ENCODE measurements at places on chromosomes 2 and 18.

DNA sequence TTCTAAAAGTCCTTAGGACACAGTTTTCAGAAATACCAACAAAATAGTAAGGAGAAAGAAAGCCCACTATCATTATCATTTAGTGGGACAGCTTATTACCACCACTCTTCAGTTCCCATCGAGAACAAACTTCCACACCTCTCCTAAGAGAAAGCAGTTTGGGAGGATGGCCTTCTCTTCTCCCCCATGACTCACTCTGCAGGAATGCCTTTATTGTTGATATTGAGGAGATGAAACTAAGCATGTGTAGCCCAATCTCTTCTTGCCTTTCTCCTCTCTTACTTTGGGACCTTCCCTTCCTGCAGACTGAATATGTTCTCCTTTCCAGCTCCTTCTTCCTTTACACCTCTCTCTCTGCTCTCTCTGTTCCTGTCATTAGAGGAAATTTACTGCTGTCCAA is 30.0 kb upstream of the ERMN start:
- no peak for DNase-seq

- DNase-seq, result no peak
Measured at GRCh38 chr2:203155406-203155805, 83.4 kb upstream of the CYP20A1 start.

- no peak for DNase-seq
Measured at GRCh38 chr18:34820360-34821065, 110.4 kb downstream of the DTNA start.

DNA sequence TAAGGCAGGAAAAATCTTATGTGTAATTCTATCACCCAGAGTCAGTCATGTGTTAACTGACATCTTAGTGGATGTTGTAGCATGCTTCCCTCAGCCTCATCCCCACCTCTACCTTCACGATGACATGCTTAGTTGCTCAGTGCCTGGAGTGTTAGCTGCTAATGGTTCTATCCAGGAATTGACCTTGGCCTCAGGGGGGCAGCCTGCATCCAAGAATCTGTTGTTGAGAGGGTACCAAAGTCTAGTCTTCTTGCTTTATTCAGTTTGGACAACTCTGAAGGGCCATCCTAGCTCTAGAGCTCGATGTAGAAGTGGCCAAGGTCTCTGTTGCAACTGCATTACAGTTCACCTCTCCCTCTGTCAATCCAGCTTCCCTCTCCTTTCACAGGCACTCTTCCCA is 61.2 kb downstream of the ACYP2 start:
- DNase-seq, result peak; percentile 72

GRCh38 chr2:11869391-11869991 is 123.1 kb downstream of the LPIN1 start:
- no peak for DNase-seq

DNA sequence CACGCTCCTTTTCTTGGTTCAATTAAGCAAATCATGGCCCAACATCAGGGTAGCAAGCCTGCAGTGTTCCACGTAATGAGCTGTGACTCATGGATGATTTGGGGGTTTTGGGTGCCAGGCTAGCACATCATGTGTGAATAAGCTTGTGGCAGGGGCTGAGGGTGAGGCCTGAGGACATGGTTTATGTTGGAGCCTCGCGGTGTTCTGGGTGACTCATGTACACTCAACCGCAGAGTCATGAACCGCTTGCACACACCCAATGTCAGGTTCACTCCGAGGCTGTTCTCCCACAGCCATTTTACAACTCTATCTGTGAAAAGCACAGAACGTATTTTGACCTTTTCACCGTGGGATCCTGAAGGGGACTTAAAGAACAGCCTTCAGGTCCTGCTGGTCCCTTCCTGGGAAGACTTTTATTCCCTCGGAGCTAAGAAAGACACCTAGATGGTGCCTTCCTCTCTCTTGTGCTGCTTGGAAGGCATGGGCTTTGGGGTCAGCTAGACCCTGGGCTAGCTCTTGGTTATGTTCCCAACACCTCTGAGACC is 139.9 kb upstream of the ZEB2 start:
- no peak for DNase-seq

GRCh38 chr2:48695991-48696390 is 59.5 kb downstream of the LHCGR start:
- DNase-seq, result no peak

DNA sequence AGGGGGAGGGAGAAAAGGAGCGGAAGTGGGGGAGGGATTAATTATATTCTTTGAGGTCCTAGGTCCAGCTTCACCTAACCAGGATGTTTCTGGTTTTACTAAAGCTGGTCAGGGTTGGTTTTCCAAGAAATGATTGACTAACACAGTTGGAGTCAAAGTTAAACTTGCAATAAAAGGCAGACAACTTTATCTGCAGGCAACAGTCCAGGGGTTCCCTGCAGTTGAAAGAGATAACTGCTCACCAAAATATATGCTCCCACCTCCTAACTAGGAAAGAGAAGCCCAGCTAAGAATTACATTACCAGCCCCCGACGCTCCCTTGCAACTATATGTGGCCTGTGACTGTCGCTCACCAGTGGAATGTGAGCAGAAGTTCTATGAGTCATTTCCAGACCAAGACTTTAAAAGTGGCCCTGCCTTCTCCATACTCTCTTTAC is 140.0 kb upstream of the PKDCC start:
- DNase-seq, result no peak

GRCh38 chr2:161283926-161284325 is 24.3 kb upstream of the PSMD14 start:
- no peak for DNase-seq

DNA sequence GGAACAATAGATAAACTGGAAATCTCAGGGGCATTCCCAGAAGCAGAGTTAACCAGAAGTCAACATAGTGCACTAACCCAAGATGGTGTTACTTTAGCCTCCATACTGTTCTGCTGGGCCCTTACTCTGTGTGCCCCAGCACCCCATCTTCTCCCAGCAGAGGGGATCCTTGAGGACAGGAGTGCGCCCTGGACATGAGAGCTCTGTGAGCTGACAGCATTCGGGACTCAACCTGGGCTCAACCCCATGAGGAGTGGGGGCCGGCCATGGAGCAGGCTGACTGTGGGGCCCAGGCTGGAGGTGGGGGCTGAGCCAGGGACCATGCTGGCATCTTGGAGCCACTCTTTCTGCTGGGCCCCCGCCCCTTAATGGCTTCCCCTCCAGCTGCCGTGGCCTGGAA is 156.3 kb upstream of the HS6ST1 start:
- peak; percentile 30 for DNase-seq

- DNase-seq, result no peak
Measured at GRCh38 chr2:27960237-27960912, 69.8 kb downstream of the BABAM2 start.

- DNase-seq, result no peak
Measured at GRCh38 chr18:57984490-57985115, 59.4 kb upstream of the NEDD4L start.

DNA sequence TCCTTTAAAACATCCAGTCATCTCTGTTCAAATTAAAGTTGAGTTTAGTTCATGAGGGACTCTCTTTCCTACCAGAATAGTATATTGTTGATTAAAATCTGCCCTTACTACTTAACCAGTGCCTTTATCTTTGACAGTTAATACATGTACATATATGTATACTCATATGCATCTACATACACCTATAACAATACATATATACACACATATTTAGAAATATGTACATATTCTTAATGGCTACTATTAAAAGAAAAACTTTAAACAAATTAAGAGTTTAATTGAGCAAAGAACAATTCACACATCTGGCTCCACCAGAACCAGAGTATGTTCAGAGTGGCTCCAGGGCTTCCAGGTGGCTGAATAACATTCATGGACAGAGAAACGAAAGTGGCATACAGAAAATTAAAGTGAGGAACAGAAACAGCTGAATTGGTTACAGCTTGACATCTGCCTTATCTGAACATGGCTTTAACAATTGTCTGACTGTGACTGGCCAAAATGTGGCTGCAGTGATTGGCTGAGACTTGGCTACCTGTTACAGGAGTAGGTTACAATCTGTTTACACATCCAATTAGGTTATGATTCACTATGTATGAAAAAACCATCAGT is 38.8 kb downstream of the ZNF519 start:
- no peak for DNase-seq

GRCh38 chr2:208490492-208490891 is 83.9 kb downstream of the PTH2R start:
- DNase-seq, result no peak

- no peak for DNase-seq
Measured at GRCh38 chr2:100029460-100029859, 112.9 kb downstream of the AFF3 start.

- no peak for DNase-seq
Measured at GRCh38 chr2:85971366-85971765, 82.6 kb upstream of the ST3GAL5 start.

DNA sequence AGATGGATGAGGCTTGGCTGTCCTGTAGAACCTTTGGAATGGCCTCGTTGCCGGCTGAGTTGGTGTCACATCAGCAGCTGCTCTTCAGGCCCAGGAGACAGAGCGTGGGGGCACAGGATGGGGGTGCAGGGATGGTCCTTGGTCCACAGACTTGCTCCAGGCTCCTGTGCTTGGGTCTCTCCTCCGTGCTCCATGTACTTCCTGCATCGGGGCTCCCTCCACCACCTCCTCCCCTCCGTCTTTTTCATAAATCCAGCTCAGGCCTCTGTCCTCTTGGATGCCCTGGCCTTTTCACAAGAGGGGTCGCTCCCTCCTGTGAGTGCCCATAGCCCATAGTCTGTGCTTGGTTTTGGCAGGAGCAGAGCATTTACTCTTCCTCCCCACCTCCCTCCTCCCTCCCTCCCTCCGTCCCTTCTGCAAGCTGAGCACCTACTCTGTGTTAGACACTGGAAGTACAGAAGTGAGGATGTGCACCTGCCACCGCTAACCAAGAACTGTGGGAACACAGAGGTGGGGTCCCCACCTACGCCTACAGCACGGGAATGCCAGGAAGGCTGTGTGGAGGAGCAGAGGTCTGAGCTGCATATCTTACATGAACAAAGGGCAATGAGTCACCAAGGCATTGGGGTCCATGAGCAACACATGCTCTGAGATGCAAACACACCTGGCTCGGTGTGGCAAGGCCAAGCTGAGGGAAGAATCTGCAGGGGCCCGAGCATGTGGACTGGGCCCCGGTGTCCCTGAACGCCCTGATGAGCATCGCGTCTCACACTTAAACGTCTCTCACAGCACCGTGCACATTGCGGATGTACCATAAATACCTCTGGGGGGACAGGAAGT is 458.7 kb upstream of the HS6ST1 start:
- DNase-seq, result no peak

DNA sequence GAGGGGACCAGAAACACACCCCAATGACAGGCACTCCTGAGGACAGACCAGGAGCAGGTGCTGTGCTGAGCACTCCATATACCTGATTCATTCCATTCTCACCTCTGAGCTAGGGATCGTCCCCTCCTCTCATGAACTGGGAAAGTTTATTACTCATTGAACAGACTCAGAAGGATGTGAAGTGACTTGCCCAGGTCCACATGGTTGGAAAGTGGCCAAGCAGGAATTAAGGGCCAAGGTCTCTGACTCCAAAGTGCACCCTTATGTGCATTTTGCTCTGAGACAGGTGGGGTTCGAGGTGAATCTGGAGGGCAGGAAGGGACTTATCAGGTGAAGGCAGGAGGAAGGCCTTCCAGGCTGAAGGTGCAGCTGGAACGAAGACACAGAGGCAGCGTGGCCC is 25.1 kb upstream of the PLB1 start:
- no peak for DNase-seq

DNA sequence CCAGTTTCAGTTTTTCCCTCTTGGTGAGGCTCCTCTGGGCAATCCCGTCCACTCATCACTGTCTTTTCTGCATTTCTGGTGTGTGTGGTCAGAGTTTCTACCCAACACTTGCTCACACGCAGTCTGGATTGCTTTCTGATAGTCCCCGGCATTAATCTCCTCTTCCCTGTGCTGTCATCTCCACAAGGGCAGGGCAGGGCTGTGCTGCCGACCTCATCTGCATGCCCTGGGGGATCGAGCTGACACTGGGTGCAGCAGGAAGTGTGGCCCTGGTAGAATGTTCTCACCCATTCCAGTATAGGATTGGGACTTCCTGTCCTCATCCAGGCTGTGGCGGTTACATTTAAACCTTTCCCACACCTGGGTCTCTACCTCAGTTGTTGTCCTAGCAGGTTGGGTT is 80.0 kb upstream of the FAM136A start:
- DNase-seq, result no peak

DNA sequence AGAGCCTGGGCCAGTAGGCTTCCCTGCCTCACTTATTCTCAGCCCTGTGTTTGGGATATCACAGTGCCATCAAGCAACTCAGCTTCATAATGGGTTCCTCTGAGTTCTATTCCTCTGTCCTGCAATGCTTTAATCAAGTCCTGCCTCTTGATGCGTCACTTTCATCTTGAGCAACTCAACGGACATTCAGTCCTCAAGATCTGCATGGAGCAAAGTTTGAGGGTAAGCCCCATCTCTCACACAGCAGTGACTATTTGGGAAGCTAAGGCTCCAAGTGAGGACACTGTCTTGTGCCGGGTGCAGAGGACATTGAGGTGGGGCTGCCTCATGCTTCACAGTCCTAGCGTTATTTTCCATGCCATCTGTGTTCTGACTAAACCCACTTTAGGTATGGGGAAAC is 50.9 kb upstream of the PLB1 start:
- no peak for DNase-seq

DNA sequence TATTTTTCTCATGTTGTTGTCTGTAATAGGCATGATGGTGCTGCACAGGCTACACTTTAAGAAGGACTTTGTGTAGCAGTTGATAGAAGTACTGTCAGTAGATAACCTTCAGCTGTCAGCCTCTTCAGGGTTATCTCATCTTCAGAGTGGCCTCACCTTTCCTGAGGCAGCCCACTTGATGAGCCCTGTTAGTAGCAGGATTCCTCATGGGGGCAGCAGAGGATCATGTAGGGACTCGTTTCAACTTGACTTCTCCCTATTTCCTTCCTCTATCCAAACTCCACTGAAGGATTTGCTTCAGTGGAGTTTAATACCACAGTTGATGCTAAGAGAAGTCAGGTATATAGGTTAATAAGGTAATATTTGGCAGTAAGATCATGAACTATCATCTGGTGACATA is 530.3 kb upstream of the FSIP2 start:
- DNase-seq, result no peak

DNA sequence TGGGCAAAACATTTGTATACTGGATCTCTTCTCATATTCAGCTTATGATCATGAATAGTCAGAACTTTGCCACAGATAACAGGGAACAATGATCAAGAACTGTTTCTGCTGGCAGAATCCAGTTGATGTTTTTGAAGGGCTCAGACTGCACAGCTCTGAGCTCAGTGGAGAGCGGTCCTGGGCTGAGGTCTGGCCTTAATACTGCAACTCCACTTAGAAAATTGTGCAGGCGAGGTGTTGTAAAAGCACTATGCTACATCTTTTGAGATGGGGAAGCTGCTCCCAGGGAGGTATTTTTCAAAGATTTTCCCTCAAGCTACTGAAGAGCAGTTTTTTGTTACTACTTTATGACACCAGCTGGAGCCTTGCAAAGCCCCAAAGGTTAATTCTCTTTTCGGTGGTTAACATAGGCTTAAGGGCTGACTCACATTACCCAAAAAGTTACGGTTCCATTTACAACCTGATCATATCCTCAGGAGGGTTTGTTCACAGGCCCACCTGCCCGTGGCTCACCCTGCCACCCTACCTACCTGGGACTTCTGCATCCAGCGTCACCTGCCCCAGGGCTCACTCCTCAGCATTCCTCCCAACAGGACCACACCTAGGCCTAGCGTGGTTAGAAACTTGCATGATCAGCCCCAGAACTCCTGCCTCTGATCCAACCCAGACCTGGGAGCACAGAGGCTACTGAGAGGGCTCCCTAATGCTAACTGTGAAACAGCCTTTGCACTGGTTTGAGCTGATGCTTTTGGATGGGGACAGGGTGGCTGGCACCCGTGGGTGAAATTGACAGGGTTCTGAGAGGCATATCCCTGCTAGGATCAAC is 114.4 kb downstream of the NCK2 start:
- DNase-seq, result no peak

All from right forelimb (tissue), 1 donor.